T-helper 17 cell (primary cell): ENCODE measurements at places on chromosomes 3 and 15. TPM values are rescaled to one million over a fixed set of nuclear protein-coding genes. Genes with fewer than 3 reads are reported as not detected.

GRCh38 chr15:100338247-100338646, 3.5 kb downstream of the ADAMTS17 start:
- H3K4me3 ChIP-seq, result no peak overlapping the region
- peaks cover 4% of the 10 kb centered on the region for H3K27me3 ChIP-seq
- H3K4me1 ChIP-seq, result peaks cover 27% of the 10 kb centered on the region
- no peaks in the 10 kb centered on the region for H3K36me3 ChIP-seq

DNA sequence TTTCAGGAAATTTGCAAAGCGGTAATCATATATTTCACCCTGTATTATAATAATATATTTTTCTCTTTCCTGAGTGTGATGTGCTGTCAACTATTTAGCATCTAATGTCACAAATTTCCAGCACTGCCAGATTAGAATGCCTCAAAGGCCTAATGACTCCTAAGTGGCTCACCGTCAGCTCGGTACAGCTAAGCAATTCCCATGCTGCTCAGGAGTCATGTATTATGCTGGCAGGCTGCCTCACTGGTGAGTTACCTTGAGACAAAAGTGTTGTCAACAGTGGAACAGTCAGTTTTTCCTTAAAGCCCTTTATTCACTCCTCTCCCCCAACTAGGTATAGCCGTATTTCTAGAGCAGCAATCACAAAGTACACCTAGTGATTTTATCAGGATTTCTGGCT, 83.6 kb downstream of the NSUN3 start:
- DNase-seq, result no peak
- H3K27ac ChIP-seq, result no peak overlapping the region
- H3K4me3 ChIP-seq, result no peak overlapping the region

GRCh38 chr15:78396976-78397375, 41.0 kb upstream of the IREB2 start:
- no peak for DNase-seq
- no peaks in the 10 kb centered on the region for H3K36me3 ChIP-seq
- no peak overlapping the region for H3K4me3 ChIP-seq
- H3K27me3 ChIP-seq, result peaks cover 13% of the 10 kb centered on the region
- peaks cover 3% of the 10 kb centered on the region for H3K4me1 ChIP-seq
- peak overlapping the region; percentile 41 for H3K27ac ChIP-seq

- no peak overlapping the region for H3K4me3 ChIP-seq
- H3K27ac ChIP-seq, result no peak overlapping the region
- peaks cover 3% of the 10 kb centered on the region for H3K27me3 ChIP-seq
- DNase-seq, result no peak
Measured at GRCh38 chr3:108319428-108320082, 23.2 kb downstream of the HHLA2 start.

ZFYVE19 gene
- 22.7 TPM for total RNA-seq
